ENCODE measurements at places on chromosomes 1 and 21.

DNA sequence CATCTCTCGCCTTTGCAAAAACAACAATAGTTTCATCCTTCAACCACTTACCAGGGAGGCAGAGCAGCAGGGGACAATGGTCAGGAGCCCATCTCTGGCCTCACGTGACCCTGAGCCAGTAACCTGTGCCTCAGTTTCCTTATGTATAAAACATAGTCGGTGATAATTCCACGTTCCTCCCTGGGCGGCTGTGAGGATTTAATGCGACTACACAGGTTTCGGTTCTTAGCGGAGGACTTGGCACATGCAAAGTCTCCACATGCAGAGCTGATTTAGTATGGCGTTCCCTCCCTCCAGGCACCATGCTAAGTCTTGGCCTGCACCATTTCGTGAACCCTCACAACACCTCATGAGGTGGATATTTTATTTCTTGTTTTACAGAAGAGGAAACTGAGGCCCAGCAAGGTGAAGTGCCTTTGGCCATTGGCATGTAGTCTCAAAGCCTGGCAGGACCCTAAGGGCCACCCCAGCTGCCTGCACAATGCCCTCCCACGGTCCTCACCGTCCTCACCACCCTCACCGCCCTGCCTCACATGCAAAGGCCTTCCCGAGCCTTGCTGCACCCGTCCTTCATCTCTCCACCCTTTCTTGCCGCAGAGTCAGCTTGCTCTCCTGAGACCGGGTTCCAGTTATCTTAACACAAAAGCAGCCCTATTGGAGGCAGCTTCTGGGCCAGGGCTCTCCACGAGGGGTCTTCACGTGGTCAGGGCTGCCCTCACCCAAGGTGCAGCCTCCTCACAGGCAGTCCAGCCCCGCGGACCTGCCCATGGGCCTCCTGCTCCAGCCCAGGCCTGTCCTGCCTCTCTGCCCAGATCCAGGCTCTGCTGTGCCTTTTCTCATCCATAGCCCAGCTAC lies 48.9 kb downstream of the SYF2 start:
- DNase-seq, result no peak

- DNase-seq, result no peak
Observed at GRCh38 chr1:84632137-84632536, 57.9 kb upstream of the CTBS start.

GRCh38 chr1:13725714-13726175 lies 25.8 kb downstream of the PRDM2 start:
- peak; percentile 79 for DNase-seq

DNA sequence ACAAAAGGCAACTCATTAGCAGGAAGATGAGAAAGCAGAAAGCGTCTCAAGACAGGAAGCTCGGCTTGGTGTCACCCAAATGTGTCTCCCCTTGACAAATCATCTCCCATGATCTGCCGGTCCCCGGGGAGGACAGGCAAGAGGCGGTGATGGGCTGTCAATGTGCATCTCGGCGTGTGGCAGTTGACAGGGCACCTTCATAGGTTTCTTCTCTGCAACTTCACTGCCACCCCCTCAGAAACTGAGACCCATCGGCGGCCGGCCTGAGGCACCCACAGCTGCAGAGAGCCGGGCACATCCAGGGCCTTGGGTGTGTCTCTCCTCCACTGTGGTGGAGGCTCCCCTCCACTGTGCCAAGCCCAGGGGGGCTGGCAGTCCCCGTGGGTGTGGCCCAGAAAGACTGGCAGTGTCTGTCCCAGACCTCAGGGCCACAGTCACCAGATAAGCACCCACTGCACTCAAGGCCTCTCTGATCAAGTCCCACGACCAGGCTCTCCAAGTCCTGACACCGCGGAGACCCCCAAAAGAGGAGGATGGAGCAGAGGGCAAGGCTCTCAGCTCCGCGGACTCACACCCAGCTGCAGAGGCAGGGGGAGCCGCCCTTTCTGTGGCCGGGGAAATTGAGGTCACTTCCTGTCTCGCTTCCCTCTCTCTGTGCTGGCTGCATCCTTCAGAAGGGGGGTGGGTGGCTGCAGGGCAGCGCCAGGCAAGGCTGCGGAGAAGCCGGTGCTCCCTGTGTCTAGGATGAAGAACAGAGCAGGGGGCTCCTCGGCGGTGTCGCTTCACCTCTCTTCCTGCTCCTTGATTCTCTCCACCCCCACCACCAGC lies 39.6 kb upstream of the LBR start:
- DNase-seq, result no peak

GRCh38 chr1:3065396-3065795 lies 3.6 kb upstream of the PRDM16 start:
- no peak for DNase-seq

GRCh38 chr1:107181253-107181969 lies 40.6 kb downstream of the NTNG1 start:
- no peak for DNase-seq

Measured in fibroblast of skin of left biceps (primary cell).